AG10803 (cell line): ENCODE measurements at places on chromosomes 1 and 21.

GRCh38 chr1:50422946-50423669, at the start of gene DMRTA2:
Gene DMRTA2, minus strand, starts transcription at chr1:50423443. Its CDS starts 1,907 bp downstream, at chr1:50421536.
- DNase-seq: no peak

DNA sequence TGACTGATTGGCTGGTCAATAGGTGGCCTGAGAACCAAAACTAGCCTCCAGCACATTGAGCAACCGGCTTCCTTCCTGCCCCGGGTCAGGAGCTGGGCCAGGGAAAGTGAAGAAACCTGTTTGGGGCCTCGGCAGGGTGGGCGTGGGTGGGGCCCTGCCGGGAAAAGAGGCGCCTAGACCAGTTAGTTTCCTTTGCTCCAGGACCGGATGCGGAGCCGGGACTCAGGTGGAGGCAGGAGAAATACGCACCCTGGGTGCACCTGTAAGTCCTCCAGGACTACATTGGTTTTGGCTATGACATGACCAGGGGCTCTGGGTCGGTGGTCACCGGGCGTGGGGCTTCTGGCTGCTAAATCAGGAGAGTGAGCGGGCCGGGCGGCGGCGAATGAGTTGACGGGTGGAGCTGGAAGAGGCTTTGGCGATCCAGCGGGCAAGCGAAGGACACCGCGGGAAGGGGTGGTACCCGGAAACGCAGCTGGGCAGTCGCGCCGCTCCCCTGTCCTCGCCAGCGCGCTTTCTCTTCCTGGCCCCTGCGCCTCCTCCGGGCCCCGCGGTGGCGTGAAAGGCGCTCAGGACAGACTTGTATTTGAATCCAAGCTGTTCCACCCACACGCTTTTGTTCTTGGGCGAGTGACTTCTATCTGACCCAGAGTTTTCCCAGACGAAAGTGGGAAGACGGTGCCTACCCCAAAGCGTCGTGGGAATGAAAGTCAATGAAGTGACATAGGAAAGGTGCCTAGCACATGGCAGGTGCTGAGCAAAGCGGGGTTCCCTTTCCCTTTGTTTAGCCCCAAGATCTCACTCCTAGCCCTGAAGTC, 30.6 kb upstream of the JUN start:
- no peak for DNase-seq

- DNase-seq: no peak
Measured at GRCh38 chr1:11070876-11071275, 11.1 kb upstream of the SRM start.

- no peak for DNase-seq
Measured at GRCh38 chr1:92833840-92834239, 2.0 kb downstream of the RPL5 start.

DNA sequence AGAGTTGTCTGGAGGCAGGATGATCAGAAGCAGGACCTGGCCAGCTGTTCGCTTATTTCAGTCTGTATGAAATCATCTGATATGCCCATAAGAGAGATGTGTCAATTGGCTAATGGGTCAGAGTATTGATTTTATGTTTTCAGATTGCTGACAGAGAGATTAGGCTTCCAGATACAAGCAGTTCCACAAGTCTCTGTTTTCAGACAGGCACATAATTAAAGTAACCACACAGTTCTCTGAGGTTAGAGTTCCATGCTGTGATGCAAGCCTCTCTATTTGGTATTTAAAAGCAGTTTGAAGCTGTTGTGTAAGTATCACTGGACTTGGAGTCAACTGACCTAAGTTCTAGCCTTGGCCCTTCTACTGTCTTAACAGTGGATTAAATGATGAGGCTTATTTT, 50.1 kb downstream of the ATF6 start:
- DNase-seq: peak; percentile 83

GRCh38 chr1:239011382-239011781, 375.0 kb upstream of the CHRM3 start:
- DNase-seq: no peak

- no peak for DNase-seq
Measured at GRCh38 chr1:62722796-62723195, 34.6 kb upstream of the DOCK7 start.

GRCh38 chr1:119635811-119636390, 12.2 kb downstream of the ZNF697 start:
- peak; percentile 24 for DNase-seq

GRCh38 chr1:243325305-243325890, 69.6 kb downstream of the SDCCAG8 start:
- peak; percentile 75 for DNase-seq

GRCh38 chr1:220398238-220398637, 126.0 kb upstream of the RAB3GAP2 start:
- no peak for DNase-seq

GRCh38 chr1:1026599-1027413, 6.9 kb downstream of the AGRN start:
- DNase-seq: no peak

- no peak for DNase-seq
Measured at GRCh38 chr1:30731806-30732276, 8.5 kb upstream of the MATN1 start.

DNA sequence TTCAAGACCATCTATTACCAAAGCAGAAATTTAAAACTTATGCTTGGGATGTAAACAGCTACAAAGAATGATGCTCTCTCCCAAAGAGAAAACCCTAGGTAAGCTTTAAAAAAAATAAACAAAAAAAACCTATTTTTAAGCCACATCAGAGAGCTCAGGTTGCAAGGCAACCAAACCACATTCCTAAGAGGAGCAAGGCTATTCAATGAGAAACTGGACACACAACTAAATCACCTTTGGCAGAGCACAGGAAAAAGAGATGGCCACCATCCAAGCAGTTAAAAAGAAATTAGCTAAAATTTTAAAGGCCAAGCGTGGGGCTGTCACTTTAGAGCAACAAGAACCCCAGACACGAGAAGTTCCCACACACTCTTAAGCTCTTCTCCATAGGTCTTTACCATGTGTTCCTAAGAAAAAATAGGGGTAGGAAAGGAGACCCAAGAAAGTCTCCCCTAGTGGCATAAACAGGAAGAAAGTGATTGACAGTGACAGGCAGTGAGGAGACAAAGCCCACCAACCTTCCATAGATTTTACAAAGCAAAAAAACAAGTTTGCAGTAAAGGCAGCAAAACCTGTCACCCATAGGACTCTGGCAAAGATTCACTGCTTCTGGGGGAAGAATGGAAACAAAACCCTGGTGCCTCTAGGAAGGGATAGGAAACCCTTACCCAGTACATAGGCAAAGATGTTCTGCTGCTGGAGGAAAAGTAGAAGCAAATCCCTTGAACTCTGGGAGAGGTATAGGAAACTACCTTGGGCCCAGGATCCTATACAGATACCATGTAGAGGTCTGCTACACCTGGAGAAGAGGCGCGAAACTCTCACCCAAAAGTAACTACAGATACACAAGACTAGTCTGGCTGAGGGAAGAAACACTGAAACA, 68.5 kb downstream of the FOXJ3 start:
- no peak for DNase-seq

GRCh38 chr1:201740086-201740541, 88.8 kb upstream of the IPO9 start:
- DNase-seq: no peak

DNA sequence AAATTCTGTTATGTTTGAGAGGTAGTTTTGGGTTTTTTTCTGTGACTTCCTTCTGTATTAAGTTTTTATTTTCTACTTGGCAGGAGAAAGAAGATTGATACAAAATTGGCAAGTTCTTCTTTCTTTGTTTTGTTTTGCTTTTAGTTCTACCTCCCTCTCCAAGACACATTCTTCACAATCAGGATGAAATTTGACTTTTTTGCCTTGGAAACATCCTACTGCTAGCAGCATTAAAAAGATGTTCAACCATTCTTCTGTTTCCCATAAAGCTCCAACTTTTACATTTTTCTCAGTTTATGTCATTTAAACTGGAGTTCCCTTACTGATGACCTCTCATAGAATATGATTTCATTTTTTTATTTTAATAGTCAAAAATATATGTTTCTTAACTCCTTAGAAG, 234.8 kb downstream of the NCAM2 start:
- DNase-seq: no peak

GRCh38 chr1:21100481-21100921, 76.2 kb downstream of the EIF4G3 start:
- peak; percentile 51 for DNase-seq

DNA sequence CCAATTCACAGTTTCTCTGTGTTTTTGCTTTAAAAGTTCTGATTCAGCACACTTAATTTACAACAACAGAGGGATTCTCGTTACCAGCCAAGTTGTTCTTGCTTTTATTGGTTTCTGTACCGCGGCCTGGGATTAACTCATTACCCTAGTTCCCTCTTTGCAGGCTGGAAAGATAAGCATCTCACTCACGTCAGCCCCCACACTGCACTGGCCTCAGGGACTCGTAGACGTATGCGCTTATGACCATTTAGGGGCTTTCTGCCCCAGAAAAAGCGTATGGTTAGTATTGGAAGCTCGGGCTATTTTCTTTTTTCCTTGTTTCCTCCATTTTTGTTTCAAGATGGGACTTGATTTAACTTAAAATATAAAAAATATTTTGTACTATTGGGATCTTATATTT, 76.0 kb downstream of the POFUT2 start:
- DNase-seq: no peak

DNA sequence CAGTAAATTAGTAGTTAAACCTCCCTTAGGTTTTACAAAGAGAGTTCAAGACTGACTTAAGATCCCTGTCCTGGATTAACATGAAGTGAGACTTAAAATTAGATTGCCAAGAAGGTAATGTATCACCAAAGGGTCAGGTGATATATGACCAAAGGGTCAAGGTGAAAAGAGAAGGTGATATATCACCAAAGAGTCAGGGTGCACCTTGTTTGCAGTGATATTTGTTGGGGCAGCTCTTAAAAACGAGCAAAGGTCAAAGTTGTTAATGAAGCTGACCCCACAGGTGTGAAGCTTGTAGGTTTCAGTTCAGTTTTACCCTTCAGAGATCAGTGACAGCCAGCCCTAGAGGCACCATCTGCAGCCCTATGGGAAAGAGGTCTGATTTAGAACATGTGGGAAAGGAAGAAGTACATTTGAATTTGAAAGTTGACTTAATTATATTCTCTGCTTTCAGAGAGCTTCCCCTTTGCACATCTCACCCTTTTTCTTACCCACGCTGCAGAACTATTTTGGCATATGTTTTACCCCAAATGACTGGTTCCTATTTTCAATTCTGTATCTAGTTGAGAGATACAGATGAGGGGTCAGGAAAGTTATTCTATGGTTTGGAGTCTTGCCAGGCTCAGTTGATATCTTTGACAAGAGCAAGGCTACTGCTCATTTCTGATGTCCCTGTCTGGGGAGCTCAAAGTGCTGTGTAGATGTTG, 170.8 kb downstream of the S1PR1 start:
- DNase-seq: no peak

GRCh38 chr1:25661043-25661815, 44.6 kb downstream of the MAN1C1 start:
- no peak for DNase-seq

- DNase-seq: no peak
Measured at GRCh38 chr1:80534606-80535360, 1266.0 kb upstream of the ADGRL2 start.

DNA sequence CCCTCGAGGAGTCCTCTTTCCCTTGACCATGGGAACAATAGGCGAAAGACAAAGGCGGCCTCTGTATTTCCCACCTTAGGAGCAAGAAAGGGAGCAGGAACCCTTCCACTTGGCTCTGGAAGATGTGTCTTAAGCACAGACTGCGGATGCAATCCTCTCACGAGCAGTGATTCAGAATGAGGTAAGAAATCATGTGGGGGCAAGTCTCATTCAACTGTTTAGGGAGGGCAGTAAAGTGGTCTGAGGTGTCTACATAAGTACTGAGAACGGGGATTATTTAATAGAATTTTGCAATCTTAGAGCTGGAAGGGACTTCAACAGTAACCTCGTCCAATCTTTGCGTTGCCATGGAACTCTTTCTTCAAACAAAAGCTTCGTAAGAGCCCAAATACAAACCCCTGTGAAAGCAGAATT, 1.6 kb upstream of the DYRK3 start:
- DNase-seq: peak; percentile 90

DNA sequence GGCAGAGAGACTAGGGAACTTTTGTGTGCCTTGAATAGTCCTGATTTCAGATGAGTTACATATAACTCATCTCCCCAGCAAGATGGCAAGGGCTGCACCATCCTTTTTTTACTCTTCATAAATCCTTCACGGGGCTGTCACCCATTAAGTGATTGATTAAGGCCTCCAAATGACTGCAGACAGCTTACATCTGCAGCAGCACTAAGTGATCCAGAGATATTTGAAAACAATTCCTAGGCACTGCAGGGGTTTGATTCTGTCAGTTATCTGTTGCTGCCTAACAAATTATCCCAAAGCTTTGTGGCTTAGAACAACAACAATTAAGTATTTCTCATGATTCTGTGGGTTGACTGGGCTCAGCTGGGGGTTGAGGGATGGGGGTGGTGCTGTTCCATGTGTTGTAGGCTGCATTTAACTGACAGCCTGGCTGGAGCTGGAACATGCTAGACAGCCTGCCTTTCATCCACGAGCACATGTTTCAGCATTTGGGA, 19.3 kb downstream of the TEX38 start:
- no peak for DNase-seq

DNA sequence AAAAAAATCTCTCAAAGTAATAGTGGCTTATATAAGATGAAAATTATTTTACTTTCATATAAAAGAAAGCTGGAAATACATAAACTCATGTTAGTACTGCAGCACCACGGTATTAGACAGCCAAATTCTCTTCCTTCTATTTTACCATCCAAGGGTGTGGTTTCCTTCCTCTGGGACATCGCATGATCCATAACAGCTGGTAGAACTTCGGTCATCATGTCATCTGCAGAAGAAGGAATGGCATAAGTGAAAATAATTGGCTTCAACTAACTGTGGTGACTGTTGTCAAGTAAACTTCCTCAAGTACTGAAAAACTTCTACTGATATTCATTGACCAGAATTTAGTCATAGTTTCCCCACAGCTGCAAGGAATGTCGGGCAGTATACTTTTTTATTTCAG, 28.3 kb upstream of the IFI44L start:
- DNase-seq: peak; percentile 65

GRCh38 chr1:1687846-1688245, 4.7 kb downstream of the SLC35E2B start:
- DNase-seq: no peak

DNA sequence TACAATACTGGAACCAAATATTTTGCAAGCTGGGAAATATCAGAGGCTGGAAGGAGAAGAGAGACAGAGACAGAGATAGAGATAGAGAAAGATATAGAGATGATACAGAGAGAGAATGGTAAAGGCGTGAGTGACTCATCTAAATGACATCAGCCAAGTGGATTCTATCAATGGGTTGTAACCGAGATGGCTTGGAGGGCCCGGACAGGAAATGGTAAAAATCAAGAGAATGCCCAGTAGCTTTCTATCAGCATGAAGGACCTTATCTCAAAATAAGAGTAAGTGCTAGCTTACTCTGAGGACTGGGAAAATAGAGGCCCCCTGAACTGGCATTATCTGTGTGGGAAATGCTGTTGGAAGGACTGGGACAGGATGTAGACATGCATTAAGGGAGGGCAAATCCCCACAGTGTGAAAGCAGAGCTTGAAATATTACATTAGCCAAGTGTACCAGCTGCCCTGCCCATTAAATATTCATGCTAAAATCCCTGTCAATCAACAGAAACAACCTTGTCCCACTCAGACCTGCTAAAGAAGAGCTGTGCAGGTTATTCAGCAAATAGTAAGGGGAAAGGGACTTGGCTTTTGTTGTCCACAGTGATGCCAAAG, 76.6 kb upstream of the ZNF644 start:
- DNase-seq: no peak

GRCh38 chr1:208225954-208226937, 17.9 kb downstream of the PLXNA2 start:
- no peak for DNase-seq
